ENCODE measurements at places on chromosomes 6 and 20.

DNA sequence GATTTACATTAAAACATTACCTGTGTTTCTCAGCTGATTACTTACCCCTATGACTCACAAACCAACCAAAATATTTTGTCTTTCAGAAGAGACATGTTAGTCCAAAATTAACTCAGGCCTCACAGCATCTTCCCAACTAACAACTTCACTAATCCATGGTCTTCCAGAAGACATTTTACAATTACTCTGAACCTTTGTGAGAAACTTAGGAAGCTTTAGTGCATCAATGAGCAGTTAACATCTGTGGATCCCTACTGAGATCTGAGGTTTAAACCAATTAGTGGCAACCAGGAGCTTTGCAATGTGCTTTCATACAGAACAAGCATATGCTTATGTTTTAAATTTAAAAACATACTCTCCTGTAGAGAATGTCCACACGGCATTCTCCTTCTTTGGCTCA lies 269.7 kb downstream of the UBE3D start:
- no peak for DNase-seq

- DNase-seq: peak; percentile 2
Observed at GRCh38 chr6:128057946-128058345, 157.1 kb upstream of the THEMIS start.

DNA sequence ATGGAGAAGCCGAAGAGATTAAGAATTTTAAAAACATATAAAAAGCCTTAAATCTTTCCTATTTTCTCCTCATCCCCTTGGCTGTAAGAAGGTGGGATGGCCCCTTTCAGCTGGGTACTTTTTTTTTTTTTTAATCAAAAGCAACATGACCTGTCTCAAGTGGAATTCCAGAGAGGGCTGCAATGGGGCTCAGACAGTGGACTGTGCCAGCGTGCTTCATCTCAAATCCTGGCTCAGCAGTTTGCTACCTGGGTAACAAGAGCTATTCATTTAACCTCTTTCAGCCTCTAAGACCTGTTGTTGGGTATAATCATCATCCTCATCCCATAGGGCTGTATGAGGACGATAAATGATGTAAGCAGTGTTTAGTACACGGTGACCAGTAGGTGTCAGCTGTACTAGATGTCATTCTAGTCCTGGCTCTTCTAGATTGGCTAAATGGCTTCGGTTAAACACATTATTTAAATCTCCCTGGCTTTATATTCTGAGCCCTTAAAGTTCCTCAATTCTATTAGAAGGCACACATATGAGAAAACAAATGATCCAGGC lies 6.9 kb upstream of the PPP1R3G start:
- peak; percentile 41 for DNase-seq

DNA sequence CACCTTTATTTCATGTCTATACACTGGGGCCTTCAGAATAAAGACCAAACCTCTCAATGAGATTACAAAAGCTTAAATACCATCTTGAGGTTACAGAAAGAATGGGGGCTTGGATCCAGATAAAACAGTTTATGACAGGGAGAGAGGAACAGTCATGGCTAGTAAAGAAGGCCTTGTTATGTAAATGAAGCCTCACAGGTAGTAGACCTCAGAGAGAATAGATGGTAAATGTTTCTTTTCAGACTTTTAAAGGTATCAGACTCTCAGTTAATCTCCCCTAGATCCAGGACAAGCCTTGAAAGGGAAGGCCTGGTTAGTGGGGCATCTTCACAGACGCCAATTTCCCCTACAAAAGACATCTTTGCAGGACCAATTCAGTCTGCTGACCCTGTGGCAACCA lies 1325.6 kb downstream of the HACE1 start:
- DNase-seq: no peak

GRCh38 chr20:47262365-47263013 lies 94.0 kb downstream of the ZMYND8 start:
- no peak for DNase-seq

DNA sequence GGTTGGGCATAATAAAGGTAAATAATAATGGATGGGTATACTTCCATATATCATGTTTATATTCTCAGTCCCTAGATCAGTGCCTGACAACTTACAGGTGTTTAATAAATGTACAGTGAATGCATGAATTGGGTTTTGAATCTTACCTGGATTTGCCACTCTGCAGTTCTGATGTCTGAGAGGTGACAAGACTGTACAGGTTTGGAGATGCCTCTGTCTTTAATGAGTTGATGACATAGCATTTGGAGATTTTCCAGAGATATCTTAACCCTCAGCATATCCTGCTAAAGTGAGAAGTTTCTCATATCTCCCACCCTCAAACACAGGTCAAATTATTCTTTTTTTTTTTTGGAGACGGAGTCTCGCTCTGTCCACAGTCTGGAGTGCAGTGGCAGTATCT lies 2.2 kb downstream of the ANKS1A start:
- DNase-seq: no peak

GRCh38 chr6:46010771-46011170 lies 4.9 kb downstream of the CLIC5 start:
- DNase-seq: no peak

DNA sequence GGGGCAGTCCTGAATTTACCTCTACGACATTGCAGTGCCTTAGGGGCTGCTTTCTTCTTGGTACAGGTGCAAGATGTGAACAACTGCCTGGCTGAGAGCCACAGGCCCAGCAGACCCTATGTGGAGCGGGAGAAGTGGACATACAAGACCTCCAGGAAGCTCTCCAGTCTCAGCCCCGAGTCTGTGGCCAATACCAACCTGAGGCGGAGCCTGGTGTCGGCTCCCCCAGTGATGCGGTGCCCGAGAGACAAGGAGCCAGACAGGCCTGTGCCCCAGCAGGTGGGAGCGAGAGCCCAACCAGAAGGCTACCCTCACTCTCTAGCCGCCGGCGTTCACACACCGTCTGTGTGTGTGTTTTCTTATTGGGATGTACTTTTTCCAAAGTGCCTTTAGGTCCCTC lies 59.6 kb downstream of the EFCAB8 start:
- DNase-seq: no peak

DNA sequence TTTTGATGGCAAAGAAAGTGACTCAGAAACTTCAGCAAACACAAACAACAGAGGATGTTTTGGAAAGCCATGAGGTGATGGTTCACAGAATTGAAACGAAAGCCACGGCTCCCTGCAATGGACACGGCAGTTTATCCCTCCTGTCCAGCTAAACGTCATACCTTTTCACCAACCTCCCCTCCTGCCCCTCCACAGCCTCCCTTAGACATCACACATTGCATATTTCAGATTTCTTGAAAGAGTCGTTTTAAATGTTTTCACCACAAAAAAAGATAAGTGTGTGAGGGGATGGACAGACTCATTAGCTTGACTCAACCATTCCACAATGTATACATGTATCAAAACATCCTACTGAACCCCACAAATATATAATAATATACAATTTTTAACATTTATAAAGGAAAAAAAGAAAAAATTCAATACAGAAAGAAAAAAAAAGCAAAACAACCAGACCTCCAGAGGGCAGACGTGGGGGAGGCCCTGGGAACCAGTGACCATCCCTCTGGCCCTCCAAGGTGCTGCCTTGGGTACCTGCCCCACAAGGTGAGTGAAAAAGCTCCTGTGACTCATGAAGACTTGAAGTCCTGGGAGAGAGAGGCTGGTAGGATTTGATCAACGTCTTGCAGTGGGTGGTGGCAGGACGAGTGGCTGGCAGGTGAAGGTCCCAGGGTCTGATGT lies 117.2 kb upstream of the THBS2 start:
- DNase-seq: peak; percentile 6

DNA sequence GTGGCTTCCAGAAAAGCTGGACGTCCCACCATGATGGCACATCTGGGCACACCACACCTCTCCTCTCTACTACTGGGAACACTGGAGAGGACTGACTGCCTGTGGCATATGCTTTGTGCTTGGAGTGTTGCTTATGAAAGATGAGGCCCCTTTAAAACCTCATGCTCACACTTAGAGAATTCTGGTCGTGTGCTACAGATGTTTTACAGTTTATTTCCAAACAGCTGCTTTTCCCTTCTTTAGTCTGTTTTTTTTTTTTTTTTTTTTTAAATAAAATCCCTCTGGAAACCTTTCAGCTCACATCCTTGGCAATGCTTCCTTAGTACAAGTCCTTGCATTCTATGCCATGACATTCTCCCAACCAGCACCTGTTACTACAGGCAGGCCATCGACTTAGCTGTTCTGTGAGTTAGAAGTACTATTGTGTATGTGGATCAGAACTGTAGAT lies 60.3 kb downstream of the BMP6 start:
- no peak for DNase-seq

GRCh38 chr6:144360401-144360800 lies 75.3 kb downstream of the UTRN start:
- DNase-seq: no peak

GRCh38 chr6:154953644-154954043 lies 41.5 kb upstream of the TIAM2 start:
- no peak for DNase-seq

DNA sequence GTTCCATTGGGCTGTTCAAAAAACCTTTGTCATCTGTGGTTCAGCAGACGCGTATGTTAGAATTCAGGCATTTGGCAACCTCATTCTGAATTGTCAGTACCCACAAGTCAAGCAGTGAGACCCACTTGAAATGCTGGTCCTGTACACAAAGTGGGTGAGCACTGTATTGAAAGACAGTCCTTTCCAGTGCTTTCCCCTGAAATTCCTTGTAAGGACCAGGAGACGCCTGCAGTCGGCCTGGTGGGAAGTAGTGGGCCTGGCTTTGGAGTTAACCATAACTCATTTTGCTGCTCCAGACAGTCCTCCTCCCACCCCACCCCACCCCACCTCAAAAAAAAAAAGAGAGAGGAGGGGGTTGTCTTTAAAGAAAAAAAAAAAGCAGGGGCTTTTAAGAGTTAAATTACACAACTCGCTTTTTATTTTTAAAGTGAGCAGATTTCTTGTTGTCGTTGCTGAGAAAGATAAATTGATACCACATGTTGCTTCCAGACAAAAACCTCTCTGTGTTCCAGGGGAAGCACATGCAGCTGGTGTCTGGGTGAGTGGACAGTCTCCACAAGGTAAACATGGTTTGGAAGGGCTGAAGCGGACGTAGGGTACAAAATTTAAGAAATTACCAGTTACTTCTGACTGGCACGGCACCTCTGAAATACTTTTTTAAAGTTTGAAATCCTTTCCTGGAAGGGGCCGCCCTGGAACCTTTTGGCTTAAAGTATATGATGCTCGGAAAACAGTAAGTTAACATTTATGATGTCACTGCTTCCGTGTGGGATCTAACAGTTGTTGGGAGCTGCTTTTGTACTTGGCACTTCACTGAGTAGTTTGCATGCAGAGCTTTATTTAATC lies 95.3 kb downstream of the FOXO3 start:
- DNase-seq: peak; percentile 83

GRCh38 chr6:47134476-47135189 lies 92.5 kb upstream of the ADGRF1 start:
- DNase-seq: peak; percentile 97

DNA sequence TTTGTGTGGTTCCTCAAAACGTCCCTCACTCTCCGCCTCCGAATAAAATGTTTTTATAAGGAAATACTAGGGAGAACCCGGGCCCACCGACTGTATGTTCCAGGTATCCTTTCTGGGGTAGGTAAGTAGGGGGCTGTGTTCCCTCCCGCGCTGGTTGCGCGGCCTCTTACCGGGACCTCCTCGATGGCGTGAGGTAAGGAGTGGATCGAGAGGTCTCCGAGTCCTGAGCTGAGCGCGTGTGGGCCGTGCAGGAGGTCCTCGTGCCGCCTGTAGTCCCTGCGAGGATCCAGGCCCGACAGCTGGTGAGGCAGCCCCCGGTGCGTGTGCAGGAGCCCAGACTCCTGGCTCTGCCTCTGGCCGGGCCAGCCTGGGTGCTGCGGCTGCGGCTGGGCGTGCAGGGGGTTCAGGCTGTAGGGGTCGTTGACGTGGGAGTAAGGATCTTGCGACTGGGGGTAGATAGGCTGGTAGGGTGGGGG lies 5.1 kb downstream of the TFAP2A start:
- no peak for DNase-seq

- no peak for DNase-seq
Observed at GRCh38 chr6:157946053-157946617, 35.5 kb upstream of the SYNJ2 start.

GRCh38 chr20:38842558-38842981 lies 37.1 kb downstream of the PPP1R16B start:
- DNase-seq: no peak

DNA sequence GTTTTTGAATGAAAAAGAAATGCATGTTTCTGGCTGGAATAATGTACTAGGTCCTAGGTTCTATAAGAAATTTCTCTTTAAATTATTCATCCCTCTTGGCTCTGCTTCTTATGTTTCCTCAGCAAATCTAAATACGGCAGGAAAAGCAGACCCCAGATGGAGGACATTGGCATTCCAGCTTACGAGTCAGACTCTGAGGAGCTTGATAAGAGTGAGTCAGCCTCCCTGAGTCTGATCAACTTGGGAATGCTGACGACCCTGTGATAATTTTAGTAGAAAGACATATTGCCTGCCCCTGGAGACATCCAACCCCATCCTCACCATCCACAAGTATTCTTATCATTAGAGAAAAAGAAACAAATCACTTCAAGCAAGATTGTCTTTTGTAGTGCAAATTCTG lies 509.7 kb upstream of the MARCKS start:
- DNase-seq: peak; percentile 52

DNA sequence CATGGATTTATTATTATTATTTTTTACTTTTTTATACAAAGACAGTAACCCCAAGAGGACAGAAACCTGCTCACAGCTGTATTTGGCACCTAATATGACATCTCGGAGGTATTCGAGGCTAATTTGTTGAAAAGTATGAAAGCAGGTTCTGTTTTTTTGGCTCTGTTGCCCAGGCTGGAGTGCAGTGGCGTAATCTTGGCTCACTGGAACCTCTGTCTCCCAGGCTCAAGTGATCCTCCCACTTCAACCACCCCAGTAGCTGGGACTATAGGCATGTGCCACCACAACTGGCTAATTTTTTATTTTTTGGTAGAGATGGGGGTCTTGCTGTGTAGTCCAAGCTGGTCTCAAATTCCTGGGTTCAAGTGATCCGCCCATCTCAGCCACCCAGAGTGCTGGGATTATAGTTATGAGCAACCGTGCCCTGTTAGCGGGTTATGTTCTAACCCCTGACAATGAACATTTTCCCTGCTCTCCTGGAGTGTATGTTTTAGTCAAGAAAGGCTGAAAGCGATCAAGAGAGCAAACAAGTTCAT lies 53.7 kb upstream of the ZNF217 start:
- no peak for DNase-seq

Measured in iris pigment epithelial cell (primary cell).